ENCODE measurements at places on chromosomes 7 and 10.

- DNase-seq: no peak
Measured at GRCh38 chr10:127715782-127716378, 21.1 kb upstream of the FOXI2 start.

DNA sequence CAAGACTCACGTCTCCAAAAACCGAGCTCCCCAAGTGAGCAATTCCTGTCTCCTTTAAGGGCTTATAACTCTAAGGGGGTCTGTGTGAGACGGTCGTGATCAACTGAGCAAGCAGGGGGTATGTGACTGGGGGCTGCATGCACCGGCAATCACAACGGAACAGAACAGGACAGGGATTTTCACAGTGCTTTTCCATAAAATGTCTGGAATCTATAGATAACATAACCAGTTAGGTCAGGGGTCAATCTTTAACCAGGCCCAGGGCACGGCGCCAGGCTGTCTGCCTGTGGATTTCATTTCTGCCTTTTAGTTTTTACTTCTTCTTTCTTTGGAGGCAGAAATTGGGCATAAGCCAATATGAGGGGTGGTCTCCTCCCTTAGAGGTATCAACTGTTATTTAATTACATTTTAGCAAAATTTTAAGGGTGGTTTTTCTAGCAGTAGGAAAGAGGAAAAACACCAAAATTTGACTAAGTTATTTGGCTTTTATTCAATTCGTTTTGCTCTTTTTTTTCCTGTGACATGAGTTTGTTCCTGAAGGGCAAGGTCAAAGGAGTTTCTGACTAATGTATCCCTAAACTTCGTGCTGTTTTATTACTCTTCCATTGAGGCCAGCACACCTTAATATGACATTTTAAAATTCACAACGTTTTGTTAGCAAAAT lies 121.4 kb upstream of the SEC61G start:
- DNase-seq: no peak

DNA sequence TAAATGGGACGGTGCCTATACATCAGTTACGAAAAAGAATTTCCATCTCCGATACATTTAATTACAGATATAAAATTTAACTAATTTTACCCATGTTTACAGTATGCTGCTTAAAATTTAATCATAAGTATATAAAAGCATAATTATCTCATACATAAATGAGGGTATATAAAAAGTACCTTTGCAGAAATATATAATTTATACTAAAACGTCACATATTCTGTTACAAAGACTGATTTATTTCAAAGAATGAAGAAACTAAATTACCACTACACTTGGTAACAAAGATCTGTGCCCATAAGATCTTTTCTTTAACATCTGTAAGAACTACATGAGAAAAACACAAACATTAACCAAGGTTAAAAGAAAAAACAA lies 2.8 kb downstream of the DOCK4 start:
- DNase-seq: no peak

DNA sequence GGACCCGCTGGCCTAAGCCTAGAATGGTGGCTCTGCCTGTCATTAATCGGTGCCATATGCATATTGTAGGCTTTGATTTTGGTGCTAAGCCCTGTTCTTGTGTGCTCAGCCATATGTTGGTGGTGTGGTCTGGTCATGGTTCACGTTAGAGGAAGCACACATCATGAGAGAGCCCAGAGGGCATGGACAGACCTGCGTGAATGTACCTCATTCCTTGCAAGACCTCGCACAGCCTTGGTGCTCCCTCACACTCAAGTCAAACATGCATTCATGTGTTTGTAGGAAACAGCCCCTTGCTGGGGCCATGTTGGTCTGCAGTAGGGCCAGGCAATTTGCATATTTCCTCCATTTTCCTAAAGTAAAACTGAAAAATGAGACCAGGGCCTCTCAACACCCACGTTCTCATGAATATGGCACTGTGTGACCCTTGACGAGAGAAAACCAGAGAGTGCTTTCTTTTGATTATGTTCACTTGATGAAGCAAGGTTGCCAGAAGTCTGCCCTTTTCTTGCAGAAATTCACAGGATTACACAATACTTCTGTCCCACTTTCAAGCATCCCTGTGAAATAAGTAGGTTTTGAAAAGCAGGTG lies 268.7 kb downstream of the CELF2 start:
- no peak for DNase-seq

- no peak for DNase-seq
Measured at GRCh38 chr7:50962962-50963374, 180.3 kb upstream of the GRB10 start.

DNA sequence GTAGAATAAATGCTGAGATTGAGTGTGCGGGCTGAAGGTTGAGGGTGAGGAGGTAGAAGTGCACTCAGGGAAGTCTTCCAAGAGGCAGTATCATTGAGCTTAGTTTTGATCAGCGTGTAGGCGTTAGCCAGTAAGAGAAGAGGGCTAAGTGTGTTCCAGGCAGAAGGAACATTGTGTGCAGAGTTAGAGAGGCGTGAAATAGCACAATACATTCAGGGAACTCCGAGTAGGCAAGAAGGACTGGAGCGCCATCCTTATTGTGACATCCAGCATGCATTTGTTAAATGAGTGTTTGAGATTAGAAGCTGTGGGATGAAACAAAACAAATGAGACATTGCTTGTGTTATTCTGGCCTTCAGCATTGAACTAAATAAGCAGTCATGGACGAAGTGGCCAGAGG lies 140.9 kb upstream of the MKLN1 start:
- DNase-seq: no peak

- no peak for DNase-seq
Measured at GRCh38 chr7:31214751-31215150, 125.8 kb downstream of the NEUROD6 start.

- no peak for DNase-seq
Measured at GRCh38 chr10:30396293-30396692, 37.7 kb upstream of the MAP3K8 start.

GRCh38 chr7:44292876-44293560 lies 32.4 kb downstream of the CAMK2B start:
- DNase-seq: no peak

DNA sequence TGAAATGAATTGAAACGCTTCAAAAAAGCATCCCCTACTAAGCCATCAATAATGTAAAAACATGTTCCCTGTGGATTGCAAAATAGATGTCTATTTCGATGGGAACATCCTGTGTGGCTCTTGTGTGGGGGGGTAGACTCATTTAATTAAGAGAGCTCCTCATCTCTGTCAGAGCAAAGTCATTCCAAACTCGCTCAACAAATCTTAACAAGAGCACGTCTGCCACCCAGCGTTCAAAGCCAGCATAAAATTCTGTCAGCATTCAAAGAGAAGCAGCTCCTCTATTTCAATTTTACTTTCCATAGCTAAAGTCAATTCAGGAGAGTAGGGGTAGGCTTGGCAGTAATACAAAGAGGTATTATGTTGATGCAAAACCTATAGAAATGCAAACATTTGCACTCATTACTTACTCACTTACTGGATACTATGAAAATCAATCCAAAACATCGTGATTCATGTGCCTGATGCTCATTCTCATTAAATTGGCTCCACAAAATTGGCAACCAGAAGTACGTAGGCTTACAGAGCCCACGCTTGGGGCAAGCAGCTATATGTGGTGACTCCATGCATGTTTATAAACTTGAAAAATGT lies 114.9 kb downstream of the IPMK start:
- no peak for DNase-seq

DNA sequence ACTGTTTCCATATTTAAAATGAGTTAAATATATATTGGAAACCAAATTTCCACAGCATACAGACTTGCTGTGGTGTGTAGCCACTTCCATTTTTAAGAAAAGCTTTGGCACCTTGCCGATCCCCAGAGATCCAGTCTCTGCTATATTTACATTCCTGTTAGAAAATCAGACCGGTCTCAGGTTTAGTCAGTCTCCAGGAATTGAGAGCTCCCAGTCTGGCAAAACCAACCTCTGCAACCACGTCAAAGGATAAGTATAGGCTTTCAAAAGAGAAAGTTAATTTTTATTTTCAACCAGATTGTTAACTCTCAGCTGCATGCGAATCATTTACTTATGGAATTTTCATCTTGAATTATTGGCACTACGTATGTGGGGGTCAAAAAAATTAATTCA lies 28.2 kb downstream of the PUS7 start:
- DNase-seq: no peak

DNA sequence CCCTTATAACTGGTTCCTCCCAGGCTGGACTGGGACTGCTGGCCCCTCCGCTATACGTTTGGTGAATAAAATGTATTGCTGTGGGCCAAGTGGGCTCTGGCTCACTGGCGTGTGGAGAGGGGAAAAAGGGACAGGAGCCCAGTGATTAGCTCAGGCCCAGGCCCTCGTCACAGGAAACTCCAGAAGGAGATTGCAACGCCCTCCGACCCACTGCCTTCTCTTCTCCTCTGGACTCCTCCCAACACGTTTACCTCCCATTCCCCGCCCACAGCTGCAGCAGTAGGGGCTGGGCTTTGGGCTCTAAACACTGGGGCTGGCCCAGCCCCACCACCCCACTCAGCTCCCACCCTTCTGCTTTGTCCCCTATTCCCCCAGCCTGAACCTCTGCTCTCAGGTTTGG lies 173.9 kb downstream of the NEURL1 start:
- DNase-seq: no peak

- DNase-seq: no peak
Measured at GRCh38 chr10:133384071-133384470, 5.0 kb downstream of the PAOX start.

DNA sequence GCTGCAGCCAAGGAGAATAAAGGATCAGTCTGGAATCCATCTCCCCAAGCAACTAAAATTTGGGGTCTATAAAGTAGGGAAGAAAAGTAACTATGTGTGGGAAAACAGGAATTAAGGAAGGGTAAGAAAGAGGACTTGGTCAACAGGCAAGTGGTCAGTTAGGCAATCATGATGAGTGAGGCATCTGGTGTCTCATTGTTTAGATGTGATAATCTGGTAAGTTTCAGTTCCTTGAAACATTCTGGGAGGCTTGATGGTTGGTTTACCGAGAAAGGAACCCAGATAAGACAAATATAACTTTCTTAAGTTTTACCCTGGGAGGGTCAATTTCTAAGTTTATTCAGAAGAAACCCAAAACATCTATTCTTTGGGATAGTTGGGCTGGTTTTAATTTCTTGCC lies 22.3 kb downstream of the HYAL4 start:
- no peak for DNase-seq

DNA sequence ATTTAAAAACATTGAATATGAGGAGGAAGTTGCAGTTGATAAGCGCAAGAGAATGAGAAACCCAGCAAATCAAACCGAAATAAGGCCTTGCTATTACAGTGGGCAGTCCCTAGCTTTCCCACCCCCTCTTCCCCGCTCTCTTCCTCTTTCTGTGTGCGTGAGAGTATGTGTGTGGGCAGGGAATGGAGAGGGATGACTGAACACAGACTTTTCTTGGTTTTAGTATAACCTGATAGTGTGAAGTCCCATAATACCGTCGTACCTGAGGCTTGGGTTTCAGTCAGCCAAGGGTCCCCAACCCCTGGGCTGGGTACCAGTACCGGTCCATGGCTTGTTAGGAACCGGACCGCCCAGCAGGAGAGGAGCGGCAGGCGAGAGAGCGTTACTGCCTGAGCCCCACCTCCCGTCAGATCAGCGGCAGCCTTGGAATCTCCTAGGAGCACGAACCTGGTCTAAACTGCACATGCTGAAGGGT lies 255.3 kb downstream of the CELF2 start:
- DNase-seq: no peak

DNA sequence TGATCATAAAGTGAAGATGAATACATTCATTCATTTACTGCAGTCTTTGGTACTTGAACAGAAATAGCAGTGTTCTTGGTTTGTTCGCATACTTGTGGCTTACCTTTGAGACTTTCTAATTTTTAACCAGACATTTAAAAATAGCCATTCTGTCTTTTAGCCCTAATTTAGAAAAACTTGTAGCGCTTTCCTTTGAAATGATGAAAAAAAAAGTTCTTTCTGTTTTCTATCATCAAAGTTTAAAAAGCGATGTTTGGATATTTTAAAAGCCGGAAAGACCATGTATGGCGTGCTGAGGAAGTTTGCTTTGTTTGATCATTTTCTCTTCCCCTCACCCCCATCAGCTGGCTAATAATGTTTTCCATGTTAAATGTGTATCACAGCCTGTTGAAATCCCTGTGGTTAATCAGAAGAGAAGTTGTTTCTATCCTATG lies 116.3 kb downstream of the CUX1 start:
- DNase-seq: no peak

- DNase-seq: no peak
Measured at GRCh38 chr7:82778021-82778420, 334.4 kb upstream of the CACNA2D1 start.

DNA sequence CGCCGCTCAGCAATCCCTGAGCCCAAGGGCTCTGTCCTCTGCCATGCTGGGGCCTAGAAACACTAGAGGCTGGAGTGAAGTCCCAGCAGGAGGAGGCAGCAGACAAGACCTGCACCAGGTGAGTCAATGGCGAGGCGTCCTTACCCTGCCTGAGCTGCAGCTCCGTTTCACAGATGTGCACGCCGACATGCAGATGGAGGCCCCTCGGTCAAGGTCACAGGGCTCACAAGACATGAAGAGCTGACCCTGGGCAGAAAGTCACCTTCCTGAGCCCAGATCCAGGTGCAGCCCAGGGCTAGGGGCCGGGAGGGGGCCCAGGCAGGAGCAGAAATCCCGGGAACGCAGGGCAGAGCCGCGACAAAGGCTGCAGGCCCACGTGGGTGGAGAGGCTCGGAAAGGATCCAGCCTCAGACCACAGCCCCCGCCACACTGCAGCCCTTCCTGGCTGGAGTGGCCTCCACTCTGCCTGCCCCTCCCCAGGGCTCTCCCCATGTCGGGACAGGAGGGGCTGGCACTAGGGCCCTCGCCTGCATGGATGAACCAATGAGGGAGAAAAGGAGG lies 23.8 kb downstream of the PDGFA start:
- DNase-seq: no peak

DNA sequence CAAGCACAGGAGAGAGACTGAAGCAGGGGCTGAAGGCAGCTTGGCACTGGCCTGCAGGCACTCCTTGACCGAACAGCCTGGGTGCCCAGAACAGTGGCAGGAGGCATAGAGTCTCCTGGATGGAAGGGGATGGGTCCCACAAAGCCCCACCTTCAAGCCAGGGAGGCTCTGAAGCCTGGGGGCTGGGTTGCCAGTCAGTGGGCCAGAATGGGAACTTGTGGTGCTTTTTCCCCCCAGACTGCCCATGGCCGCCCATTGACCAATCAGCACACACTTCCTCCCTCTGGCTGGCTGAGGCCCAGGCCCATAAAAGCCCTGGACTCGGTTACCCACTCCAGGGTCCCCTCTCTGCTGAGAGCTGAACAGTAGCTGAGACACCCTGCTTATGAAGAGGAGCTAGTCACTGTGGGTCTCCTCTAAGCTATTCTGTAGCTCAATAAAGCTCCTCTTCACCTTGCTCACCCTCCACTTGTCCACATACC lies 109.6 kb downstream of the ELAPOR2 start:
- DNase-seq: no peak

GRCh38 chr7:103076764-103077163 lies 1.8 kb downstream of the ARMC10 start:
- no peak for DNase-seq
